ENCODE measurements at places on chromosomes 13 and 19. TPM values are rescaled to one million over a fixed set of nuclear protein-coding genes. Genes with fewer than 3 reads are reported as not detected.

The MAP1S gene
- 29.6 TPM for total RNA-seq

The EMP3 gene
- 79.2 TPM for total RNA-seq

The SIGLEC12 gene
- total RNA-seq = not detected

The BLVRB gene
- 3.8 TPM for total RNA-seq

The GMIP gene
- total RNA-seq = 4.6 TPM

The NUCB1 gene
- total RNA-seq = 97.1 TPM

The KCNJ14 gene
- 0.57 TPM for total RNA-seq

The FBXO17 gene
- total RNA-seq = 5.3 TPM
